CD4-positive, alpha-beta T cell treated with Interleukin-21 for 1 hour (primary cell): ENCODE measurements at places on chromosomes 16 and 17.
A peak's percentile ranks its signal among the peaks of the same experiment; 100 is the strongest.

- no peak for DNase-seq
Observed at GRCh38 chr17:43665084-43665936, 3.6 kb upstream of the MEOX1 start.

DNA sequence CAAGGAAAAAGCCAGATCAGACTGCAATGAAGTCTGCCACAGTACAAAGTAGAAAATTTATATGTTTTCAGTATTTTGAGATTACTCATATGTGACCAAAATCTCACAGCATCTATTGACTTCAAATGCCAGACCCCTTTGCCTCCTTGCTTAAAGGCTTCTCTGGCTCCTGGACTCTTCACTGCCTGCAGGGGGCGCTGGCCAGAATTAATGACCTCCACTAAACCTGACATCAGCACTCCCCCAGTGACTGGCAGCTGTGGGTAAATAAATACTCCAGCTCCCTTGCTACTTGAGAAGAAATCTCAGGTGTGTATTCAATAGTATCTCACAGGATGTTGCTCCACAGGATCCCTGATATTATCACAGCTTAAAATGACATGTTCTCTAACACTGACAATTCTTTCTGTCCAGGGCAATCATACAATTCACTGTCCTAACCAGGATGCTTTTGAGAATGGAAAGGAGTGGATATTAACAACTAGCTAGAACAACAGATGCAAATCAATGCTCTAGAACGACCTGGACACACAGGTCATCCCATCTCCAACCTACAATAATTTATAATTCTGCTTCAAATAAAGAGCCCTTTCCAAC lies 4.0 kb downstream of the BECN1 start:
- DNase-seq: peak; percentile 70

- no peak for DNase-seq
Observed at GRCh38 chr17:77973953-77974352, 15.4 kb downstream of the TNRC6C start.

GRCh38 chr17:58170622-58171021 lies 3.8 kb downstream of the OR4D2 start:
- peak; percentile 31 for DNase-seq

DNA sequence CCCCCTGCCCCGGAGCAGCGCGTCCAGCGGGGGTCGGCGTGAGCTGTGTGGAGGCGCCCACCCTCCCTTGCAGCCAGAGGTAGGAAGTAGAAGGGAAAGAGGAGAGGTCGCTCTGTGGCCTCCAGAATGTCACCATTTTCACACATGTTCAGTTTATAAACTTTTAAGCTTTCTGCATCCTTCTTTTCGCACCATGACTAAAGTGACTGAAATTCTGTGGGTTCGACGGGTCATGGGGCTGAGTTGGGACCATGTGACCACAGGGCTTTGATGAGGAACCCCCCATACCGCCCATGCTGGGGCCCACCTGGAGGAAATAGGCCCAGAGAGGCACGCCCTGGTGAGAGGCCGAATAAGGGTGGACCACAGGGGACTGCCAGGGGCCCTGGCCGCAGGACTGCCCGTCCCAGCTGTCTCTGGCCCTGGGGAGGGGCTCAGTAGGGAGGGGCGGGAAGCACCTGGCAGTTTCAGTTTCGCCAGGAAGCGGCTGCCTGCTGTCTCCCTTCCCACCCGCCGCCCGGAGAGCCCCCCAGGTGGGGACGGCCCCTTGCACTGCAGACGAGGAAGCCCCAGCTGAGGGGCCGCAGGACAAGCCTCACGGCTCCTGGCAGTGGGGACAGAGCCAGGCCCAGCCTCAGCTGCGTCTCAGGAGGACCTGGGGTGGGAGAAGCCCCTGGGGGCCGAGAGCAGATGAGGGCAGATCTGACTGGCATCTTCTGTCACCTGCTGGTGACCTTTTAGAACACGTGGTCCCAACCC lies 9.0 kb downstream of the CBFA2T3 start:
- peak; percentile 12 for DNase-seq

DNA sequence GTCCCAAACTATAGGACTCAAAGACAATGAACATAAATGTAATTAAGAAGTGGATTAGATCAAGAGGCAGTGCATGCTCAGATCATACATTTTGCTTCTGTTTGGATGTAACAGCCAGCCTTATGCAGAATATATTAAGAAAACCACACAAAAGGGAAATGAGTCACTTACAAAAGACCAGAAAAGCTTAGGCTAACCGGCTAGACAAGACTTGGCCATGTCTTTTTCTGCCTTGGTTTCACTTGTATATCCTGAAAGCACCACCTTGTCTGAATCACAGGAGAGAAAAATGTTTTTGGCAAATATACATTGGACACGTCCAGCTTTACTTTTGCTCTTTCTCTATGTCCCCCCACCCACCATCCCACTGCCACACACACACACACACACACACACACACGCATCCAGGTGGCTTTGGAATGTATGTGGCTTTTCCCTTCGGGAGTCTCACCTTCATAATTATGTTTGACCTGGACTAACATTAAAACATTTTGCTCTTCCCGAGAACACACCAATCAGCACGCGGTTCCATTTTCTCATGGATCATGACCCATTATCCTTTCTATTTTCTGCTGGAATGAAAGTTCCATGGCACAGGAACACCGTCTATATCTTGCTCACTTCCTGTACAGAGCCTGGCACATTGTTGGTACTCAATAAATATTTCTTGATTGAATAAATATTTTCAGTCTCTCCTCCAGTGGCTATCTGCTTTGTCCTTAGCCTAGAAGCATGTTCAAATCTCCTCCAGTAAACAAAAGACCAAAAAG lies 64.6 kb downstream of the CDK5R1 start:
- DNase-seq: peak; percentile 13

DNA sequence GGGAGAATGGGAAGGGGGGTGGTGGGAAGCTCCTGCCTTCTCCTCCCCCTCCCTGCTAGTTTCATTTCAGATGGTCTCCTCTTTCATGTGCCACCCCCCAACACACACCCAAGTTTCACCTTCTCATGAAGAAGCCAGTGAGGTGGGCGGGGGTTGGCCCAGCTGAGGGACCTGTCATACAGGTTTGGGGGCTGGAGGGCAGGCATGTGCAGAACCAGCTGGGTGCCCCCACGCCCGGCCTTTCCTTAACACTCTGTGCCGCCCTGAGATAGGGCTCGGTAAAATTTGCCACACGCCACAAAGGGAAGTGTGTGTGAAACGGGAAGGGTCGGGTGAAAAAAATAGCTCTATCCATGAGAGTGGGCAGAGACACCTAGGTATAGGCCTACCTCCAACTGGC lies 57.4 kb downstream of the PIPOX start:
- DNase-seq: no peak

DNA sequence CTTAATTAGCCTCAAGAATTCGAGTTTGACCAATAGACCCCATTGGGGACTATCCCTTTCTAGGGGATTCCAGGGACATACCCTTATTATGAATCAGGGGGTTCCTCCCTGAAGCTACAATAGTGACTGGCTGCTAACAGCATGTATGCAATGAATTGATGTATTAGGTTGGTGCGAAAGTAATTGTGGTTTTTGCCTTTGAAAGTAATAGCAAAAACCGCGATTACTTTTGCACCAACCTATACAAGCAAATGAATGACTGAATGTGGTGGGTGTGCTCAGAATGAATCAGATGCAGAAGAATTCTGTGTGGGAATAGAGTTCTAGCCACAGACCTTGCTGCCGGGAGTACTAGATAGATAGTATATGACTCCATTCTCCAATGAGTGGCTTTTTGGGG lies 76.7 kb downstream of the HLF start:
- no peak for DNase-seq

DNA sequence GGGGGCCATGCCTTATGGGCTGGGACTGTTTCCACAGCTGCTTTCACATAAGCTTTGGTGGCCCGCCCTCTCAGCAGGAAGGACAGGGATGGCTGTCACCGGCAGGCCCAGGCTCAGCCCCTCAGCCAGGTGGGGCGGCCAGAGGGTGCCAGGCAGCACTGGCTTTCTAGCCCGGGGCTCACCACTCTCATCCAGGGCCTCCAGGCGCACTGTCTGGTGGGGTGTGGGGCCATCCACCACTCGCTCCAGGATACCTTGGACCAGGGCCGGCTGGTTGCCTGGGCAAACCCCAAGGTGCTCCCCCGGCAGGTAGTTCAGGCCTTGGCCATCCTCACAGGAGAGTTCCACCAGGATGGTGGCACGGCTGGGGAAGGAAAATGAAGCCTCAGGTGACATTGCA lies 35.0 kb downstream of the NOS2 start:
- no peak for DNase-seq

- no peak for DNase-seq
Observed at GRCh38 chr16:49443576-49443975, 70.0 kb downstream of the C16orf78 start.

DNA sequence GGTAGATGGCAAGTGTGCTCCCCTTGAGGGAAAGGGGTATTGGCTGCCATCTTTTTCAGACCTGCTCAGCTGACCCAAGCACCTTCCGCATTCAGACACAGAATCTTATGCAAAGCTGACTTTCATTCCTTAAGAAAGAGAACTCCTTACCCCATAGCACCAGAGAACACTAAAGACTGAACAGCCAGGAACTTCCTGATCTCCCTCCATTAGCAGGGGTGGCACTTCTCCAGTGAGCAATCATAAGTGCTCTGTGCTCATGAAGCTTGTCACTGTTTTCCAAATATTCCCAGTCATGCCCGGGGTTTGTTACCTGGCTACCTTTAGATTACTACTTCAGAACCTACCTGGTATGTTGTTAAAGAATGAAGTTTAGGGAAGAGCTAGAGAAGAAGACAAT lies 11.9 kb downstream of the HSD17B2 start:
- no peak for DNase-seq

GRCh38 chr16:47622451-47623176 lies 161.5 kb downstream of the PHKB start:
- no peak for DNase-seq

DNA sequence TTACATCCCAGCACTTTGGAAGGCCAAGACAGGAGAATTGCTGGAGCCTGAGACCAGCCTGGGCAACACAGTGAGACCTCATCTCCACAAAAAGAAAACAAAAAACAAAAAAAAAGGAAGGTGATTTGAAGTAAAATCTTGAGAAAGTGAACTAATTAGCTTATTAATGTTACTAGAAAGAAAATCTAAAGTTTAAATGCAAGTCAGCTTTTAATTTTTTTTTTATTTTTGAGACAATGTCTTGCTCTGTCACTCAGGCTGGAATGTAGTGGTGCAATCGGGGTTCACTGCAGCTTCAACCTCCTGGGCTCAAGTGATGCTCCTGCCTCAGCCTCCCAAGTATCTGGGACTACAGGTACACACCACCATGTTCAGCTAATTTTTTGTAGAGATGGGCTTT lies 3.5 kb upstream of the CTCF start:
- no peak for DNase-seq

- DNase-seq: no peak
Observed at GRCh38 chr17:61556224-61557188, 34.5 kb downstream of the NACA2 start.

DNA sequence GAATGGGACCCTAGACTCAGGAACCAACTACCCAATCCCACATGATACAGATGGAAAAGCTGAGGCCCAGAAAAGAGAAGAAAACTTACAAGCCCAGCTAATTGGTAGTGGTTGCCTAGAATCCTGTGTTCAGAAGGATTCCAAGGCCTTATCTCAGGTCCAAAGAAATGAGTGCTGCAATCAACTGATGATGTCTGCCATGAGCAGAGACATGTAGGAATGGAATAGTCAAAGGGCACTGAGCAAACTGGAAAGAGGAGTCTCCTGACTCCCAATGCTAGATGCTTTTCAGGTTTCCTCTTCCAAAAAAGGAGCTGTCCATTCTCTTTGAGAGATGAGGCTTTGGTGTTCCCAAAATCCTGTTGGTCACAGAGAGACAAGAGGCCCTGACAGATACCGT lies 210.6 kb downstream of the ZNF423 start:
- no peak for DNase-seq

DNA sequence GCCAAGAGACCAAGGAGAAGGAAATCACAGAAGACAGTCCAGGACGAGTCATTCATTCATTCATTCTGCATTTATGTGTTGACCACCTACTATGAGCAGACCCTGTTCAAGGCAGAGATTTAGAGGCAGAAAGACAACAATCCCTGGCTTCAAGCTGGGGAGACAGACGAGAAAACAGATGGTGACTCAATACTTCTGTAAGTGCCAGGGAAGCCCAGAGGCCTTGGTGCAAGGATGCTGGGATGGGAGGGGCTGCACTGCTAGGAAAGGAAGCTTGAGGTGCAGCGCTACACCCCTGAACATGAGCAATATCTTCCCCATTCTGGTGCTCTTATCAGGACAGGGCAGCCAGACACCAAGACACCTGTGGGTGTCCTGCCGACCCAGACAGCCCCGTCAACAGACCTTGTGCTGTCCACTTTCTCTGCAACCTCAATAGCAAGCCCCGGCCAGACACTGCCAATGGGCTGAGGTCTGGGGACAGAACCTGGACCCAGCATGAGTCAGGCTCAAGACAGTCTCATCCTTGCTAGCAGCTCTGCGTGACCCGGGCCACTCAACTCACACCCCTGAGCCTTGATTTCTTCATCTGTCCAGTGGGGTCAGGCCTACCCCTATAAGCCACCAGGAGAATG lies 163.5 kb downstream of the COPRS start:
- no peak for DNase-seq

- DNase-seq: no peak
Observed at GRCh38 chr17:57584050-57584551, 161.0 kb downstream of the CCDC182 start.

DNA sequence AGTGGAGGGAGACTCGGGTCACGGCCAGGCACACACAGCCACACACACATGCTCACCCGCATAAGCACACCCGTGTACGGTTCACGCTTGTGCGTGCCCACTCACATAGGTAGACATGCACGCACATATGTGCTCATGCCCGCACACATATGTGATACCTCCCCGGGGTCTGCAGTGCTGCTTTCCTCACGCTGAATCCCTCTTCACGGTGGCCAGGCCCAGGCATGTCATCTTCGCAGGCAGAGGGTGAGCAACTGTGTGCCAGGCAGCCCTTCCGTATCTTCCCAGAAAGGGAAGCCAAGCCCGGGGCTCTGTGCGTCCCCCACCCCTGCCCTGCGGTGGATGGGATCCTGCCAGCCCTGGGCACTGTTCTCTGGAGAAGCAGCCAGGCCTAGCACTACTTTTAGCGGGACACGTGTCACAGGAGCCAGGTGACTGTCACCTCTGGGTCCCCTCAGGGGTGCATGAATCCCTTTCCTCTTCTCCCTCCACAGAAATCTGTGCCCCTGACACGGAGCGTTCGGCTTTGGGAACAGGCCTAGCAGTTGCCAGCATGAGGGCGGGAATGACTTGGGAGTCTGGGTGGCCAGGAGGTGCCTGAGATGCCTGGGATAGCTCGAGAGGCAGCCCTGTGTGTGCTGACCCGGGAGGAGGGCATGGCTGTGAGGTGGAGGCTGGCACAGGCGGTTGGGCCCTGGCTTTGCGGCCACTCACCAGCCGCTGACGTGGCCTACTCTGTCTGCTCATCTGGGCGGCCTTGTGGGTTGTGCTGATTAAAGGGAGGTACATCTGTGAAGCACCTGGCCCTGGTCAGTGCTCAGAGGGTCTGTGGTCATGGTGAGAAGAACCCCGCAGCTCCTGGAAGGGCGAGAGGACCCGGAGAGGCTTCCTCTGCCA lies 47.5 kb downstream of the BAIAP2 start:
- DNase-seq: no peak

GRCh38 chr17:27490391-27490790 lies 34.1 kb downstream of the KSR1 start:
- DNase-seq: no peak

- no peak for DNase-seq
Observed at GRCh38 chr16:64077242-64077641, 1044.6 kb downstream of the CDH11 start.
